SK-N-MC (cell line): ENCODE measurements at places on chromosomes 1 and 21.

DNA sequence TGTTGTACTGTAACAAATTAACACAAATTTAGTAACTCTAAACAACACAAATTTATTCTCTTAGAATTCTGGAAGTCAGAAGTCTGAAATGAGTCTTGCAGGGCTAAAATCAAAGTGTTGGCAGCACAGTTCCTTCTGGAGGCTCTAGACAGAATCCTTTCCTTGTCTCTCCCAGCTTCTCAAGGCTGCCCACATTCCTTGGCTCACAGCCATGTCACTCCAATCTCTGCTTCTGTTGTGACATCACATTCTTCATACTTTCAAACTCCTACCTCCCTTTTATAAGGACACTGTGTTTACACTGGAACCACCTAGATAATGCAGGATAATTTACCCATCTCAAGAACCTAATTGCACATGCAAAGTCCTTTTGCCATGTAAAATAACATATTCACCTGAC, 225.0 kb upstream of the PRMT6 start:
- no peak for DNase-seq

DNA sequence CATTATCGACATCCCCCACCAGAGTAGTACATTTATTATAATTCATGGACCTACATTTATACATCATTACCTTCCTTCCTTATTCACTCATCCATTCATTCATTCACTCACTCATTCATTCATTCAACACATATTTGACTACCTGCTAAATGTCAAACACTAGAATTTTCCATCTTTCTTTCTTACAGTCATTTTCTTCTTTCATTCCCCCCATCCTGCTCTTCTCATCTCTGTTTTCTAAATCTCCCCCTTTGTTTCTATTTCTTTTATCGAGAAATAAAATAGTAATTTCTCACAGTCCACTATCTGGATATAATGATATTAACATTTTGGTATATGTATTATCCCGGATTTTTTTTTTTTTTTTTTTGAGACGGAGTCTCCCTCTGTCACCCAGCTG, 27.8 kb upstream of the FMO3 start:
- DNase-seq, result no peak

DNA sequence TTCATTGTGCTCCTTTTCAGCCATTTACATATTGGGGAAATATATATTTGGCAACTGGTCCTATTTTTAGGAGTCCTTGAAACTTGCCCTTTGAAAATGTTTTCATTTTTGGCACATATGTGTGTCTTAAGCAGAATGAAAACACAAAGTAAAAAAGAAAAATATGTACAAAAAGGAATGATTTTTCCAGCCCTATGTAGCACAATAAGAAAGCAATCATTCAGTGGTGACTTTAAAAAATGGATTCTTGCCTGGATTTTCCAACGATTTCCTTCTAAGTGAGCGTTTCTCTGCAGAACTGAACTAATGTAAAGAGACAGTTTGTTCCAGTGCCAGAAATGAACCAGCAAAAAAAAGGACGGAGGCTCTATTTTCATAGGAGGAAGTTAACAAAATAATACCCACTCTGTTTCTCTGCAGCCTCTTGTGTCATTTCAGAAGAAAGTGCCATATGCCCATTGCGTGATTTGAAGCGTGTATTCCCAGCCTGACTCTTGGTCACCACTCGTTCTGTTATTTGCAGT, 340.1 kb downstream of the SETD4 start:
- no peak for DNase-seq

- no peak for DNase-seq
Measured at GRCh38 chr1:223825767-223826748, 19.7 kb downstream of the TP53BP2 start.

- DNase-seq, result no peak
Measured at GRCh38 chr1:54581621-54582035, 33.6 kb downstream of the ACOT11 start.

DNA sequence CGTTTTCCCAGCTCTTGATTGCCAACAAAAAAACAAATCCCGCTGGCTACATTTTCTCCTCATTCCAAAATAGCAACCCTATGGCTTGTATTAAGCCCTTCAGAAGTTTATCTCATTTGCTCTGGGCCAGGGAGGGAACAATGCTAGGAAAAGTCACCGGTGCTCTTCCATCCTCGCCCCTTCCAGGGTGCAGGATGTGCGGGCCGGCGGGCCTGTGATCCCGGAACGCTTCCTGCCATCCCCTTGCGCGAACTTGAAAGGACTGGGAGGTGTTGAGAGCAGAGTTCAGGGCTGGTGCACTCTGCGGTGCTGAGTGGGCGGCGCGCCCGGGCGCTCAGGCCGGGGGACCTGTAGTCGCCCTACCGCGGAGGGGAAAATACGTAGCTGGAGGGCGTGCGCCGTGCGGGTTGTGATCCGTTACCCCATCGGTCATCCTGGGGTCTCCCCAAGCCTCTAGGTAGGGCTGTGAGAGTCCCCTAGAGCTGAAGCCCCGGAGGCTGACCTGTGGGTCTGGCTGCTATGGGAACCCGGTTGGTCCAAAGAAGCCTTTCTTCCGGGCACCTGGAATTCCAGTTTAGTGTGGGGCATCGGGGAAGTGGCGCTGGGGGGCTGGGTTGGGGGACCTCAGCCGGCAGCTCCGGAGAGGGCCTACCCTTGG, 13.1 kb downstream of the NR5A2 start:
- DNase-seq, result no peak

DNA sequence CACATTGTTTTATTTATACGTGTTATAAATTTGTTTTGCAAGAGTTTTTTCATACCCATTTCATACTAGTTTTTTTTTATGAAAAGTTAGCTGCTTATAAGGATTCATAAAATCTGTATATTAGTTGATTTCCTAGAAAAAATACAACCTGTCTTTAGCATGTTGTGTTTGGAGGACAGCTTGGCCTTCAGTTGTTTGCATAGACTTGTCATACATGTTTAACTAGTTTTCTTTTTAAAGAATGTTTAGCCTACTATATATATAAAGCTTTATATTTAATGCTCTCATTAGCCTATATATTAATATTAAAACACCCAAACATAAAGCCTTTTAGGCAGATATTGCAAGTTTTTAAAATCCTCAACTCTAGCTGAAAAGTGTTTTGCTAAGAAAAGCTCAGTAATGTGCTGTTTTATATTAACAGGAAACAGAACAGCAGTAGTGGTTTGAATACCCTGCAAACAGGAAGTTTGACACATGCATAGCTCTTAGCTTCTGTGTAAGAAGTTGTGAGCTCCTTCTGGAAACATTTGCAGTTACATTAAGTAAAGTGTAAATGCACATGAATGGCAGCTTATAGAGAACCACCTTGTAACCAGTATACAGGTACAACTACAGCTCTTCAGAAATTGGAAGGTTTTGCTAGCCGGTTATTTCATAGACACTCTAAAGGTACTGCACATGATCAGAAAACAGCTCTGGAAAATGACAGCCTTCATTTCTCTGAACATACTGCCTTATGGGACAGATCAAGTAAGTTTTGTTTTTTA, at the start of gene PRKACB:
Gene PRKACB, plus strand, starts transcription at position 476 of the 770 bp plus-strand sequence. Its CDS starts 91 bp downstream, at position 567.
- DNase-seq, result peak; percentile 78

GRCh38 chr1:206608108-206608698, 4.1 kb downstream of the EIF2D start:
- no peak for DNase-seq

DNA sequence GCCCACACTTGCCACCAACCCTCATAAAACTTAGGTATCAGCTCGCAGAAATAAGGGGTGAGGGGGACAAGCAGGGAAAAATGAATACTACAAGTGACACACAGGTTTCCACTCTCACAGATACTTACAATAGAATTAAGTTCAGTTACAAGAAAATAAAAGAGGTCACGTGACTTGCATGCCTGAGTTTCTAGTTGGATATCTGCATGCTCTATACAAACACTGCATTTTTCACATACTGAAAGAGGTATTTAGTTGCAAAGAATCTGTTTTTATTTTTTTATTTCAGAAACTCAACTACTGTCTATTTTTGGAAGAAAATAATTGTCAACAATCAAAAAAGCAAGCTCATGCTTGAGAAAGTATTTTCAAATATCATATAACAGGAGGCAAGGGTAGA, 43.5 kb downstream of the DPYD start:
- no peak for DNase-seq

DNA sequence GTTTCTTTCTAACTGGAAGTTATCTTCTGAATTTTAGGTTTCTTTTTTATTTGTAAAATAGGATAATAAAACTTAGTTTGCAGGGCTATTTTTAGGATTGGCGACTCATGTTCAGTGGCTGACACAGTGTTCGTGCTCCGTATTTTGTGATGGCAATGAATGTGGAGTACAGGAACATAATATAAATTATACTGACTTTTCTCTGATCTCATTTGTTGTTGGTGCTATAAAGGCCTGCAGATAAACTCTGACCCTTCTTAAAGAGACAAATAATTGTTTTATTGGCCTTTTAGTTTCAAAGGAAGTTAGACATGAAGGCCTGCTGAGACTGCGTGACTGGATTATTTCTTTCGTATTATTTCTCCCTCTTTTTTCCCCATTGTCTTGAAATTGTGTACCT, 339.6 kb downstream of the PDE4B start:
- no peak for DNase-seq

GRCh38 chr1:108119500-108119899, 80.6 kb downstream of the SLC25A24 start:
- no peak for DNase-seq

DNA sequence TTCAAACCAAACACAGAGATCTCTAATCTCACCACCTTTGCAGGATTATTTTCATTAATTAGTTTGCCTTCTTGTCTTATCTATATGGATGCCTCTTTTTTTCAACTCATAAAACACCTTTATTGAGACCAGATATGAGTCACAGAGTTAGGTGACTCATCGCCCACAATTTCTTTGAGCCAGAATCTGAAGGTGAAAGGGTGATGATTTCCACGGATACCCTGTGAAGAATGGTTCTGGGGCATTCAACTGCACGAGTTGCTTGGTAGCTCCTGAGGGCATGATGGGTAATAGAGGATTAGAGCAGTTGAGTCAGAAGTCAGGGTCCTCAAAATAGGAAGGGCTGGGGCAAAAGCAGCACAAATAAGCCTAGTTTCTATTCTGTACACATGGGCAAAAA, 128.2 kb downstream of the TBX19 start:
- no peak for DNase-seq

DNA sequence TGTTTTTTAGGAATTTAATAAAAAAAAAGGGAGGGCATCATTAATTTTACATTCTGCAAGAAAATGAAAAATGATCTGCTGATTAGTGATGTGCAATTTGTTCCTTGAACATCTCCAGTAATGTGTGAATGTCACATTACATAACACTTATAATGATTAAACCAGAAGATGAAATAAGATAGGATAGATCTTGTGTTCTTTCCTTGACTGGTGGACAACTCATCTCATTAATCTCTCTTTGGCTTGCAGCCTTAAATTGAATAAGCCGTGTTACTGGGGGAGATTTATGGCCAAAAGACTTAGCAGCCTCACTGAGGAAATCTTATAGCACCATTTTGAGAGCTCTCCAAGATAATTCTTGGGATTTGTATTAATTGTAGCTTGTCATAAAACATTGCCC, 217.2 kb downstream of the ST6GALNAC3 start:
- DNase-seq, result no peak

GRCh38 chr1:228149406-228150119, at the start of gene GJC2:
Gene GJC2 (plus strand): TSS chr1:228149930. CDS start chr1:228157759, 7,829 bp downstream.
- no peak for DNase-seq

DNA sequence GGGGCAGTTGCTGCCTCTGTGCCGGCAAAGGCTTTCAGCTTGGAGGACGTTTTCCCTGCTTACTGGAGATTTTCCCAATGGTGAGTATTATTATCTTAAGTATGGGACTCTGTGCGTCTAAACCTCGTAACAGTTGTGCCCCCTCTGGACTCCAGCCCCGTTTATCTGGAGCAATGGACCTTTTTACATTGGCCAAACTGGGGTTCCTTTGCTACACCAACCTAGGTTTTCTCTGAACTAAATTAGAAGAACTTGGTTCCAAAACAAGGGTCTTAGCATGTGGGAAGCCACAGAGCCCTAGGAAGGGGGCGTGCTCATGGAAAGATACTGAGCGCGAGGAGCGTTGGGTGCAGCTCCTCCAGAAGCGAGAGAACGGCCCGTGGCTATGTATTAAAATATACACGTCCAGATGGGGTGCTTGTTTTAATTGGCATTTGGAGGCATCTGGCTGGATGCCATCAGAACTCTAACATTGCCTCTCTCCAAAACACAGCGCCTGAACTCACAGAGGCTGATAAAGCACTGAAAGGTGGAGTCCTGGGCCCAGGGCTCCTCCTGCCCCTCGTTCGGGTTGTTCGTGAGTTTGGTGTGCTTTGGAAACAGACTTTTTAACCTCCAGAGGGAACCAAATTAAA, 28.4 kb downstream of the POFUT2 start:
- DNase-seq, result no peak

GRCh38 chr1:88980870-88981269, 11.6 kb downstream of the KYAT3 start:
- DNase-seq, result no peak

DNA sequence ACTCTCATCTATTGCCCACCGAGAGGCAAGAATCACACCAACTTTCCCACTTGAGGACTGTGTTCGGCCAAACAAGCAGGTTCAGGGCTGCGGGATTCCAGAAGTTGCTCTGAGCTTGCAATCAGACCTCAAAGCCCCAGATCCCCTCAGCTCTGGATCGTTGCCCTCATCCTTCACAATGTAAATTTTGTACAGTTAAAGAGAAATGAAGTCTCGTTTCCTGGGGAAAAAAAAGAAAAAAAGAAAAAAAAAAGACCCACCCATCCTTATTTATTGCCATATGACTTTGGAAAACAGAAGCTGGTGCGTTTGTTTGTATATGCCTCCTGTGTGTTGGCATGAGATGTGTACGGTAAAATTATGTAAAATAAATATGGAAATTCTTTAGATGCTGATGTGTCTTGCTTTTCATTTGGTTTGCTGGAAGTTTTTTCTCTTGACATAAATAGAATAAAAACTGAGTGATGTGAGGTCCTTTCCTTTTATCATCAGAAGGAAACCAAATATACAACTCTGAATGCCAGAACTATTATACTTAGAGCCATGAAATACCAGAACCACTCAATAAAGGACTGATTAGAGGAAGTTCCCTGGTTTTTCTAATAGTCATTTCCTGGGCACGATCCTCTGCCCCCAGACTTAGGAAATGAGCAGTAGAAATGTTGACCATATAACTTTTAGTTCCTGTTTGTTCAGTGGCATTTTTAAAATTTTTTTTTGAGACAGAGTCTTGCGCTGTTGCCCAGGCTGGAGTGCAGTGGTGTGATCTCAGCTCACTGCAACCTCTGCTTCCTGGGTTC, 48.7 kb downstream of the LHX4 start:
- no peak for DNase-seq

DNA sequence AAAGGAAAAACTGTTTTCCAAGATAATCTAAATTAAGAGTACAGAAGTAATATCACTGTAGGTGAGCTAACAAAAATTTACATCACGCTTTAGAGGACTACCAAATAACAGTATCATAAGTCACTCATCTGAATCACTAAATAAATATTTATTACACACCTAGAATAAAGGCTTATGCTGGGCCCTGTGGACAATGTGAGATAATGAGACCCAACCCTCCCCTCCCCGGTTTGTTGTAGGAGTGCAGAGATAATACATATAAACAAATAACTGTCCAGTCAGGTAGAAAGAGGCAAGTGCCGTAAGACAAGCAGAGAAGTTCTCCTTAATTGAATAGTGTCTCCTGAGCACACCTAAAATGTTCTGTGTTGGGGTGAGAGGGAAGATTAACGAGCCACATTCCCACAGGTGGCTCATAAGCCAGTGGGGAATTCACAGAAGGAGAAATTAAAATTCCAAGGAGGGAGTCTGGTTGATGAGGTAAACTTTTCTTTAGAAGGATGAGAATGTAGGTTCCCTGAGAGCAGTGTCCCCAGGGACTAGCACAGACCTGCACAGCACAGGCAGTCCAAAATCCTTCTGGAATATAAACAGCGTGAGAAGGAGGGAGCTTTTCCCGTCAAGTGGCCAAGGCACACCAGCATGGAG, 241.4 kb downstream of the NFIA start:
- DNase-seq, result no peak
